ENCODE measurements at places on chromosomes 16 and 17.

DNA sequence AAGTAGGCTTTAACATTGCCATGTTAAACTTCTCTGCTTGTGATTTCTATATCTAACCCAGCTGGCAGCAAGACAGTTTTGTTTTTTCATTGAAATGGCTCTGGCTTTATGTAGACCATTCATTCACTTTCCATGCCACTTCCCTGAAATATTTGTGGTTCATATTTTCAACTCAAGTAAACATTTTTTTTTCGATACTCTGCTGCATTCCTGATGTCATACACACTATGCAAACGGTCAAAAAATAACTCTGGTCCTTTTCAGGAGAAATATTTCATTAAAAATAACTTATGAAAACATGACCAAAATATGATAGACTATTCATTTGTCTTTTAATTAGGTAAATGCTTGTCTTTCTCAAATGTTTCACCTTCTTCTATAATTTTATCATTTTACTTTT, 116.3 kb downstream of the USP22 start:
- peak; percentile 94 for DNase-seq

DNA sequence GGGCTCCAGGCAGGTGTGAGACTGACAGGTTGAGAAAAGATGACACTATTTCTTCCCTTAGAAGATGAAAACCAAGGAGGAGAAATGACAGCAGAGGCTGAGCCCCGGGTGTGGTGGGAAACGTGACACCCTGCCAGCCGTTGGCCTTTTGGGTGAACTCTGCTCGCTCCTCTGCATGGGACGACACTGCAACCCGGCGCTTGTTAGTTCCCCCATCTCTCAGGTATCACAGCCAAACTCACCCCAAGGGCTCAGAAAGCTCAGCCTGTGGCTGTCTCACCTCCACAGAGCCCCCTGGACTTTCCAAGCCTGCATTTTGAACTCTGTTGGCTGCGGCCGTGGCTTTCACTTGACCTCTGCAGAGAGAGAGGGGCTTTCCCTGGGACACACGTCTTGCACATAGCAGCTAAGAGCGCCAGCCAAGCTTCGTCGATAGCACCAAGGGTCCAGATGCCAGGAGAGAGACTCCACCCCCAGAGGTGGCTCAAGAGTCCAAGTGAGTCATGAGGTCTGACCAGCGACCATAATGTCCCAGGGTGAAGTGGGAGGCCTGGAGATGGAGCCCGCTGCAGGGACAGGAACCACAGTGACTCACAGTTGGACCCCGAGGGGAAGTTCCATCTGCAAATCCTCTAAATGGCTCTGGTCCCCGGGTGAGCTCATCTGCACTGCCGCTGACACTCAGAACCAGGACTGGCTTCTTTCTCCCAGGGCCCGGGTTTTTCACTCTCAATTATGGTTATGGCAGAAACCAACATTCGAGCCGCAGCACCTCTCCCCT, 301.9 kb downstream of the SOX9 start:
- peak; percentile 92 for DNase-seq

GRCh38 chr16:69031877-69032301, 73.6 kb upstream of the HAS3 start:
- DNase-seq: no peak

- no peak for DNase-seq
Measured at GRCh38 chr17:68701046-68701445, 99.9 kb upstream of the FAM20A start.

- DNase-seq: peak; percentile 32
Measured at GRCh38 chr17:57518587-57519581, 226.2 kb downstream of the CCDC182 start.
